Activated CD4-positive, alpha-beta memory T cell treated with anti-CD3 and anti-CD28 coated beads for 36 hours (primary cell): ENCODE measurements at places on chromosomes 3 and 15. TPM values are rescaled to one million over a fixed set of nuclear protein-coding genes. Genes with fewer than 3 reads are reported as not detected.
A peak's percentile ranks its signal among the peaks of the same experiment; 100 is the strongest.

DNA sequence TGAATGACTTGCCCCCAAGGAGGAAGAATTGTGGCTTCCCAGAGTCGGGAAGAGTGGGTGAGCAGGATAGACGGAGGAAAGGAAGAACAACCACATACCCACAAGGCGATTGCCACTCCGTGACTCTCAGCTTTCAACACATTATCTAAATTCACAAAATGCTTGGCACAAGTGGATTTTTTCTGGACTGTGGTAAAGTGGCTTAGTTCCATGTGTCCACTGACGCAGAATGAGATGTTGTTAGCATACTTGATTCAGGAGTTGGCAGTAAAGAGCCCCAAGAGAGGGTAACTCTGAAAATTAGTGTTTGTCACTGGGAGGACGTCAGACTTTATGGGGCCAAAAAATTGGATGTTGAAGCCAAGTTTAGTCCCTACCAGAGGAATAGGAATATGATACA is 198.8 kb upstream of the CTNNB1 start:
- no peak overlapping the region for H3K4me3 ChIP-seq
- H3K27ac ChIP-seq, result no peak overlapping the region
- DNase-seq, result no peak
- H3K4me1 ChIP-seq, result peaks cover 7% of the 10 kb centered on the region
- H3K27me3 ChIP-seq, result peaks cover 3% of the 10 kb centered on the region
- no peaks in the 10 kb centered on the region for H3K36me3 ChIP-seq

DNA sequence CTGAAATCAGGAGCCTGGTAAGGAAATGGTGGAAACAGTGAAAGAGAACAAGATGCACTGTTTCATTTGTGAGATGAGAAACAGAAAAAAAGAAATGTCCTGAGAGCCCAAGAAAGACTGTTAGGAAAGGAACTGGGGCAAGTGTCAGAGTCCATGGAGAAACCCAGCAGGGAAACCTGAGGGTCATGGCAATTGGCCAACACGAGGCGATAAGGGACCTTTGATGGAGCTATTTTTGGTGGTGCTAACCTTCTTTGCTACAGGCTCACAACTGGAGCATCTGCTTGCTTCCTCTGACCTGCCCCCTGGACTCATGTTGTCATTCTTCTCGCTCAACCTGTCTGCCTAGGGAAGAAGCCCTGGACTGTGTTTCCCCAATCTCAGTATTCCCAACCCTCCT is 4.2 kb upstream of the TMEM41A start:
- H3K27ac ChIP-seq, result no peak overlapping the region
- DNase-seq, result no peak
- H3K4me3 ChIP-seq, result no peak overlapping the region
- no peaks in the 10 kb centered on the region for H3K36me3 ChIP-seq
- peaks cover 5% of the 10 kb centered on the region for H3K27me3 ChIP-seq

DNA sequence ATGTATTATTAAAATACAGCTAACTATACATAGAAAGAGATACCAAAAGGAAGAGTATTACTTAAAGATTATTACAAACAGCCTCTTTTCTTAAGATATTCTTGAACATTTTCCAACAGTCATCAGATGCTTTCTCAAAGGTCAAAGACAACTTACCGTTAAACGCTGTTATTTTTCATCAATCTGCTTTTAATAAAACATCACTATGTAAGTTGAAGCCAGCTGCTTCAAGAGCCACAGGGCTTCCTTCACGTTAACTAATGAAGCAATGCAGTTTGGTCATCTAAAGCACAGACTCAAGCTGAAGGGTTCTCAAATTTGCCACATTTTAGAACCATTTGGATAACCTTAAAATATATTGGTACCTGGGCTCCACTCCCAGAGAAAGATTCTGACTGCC is 578.8 kb downstream of the ROBO2 start:
- H3K4me3 ChIP-seq, result no peak overlapping the region
- H3K27ac ChIP-seq, result no peak overlapping the region
- H3K27me3 ChIP-seq, result no peaks in the 10 kb centered on the region
- no peak for DNase-seq
- H3K36me3 ChIP-seq, result no peaks in the 10 kb centered on the region
- H3K4me1 ChIP-seq, result no peaks in the 10 kb centered on the region

- no peak overlapping the region for H3K27ac ChIP-seq
- no peak overlapping the region for H3K4me3 ChIP-seq
- peaks cover 21% of the 10 kb centered on the region for H3K4me1 ChIP-seq
- peak; percentile 49 for DNase-seq
- H3K27me3 ChIP-seq, result no peaks in the 10 kb centered on the region
- no peaks in the 10 kb centered on the region for H3K36me3 ChIP-seq
Measured at GRCh38 chr3:112097378-112097777, 11.2 kb downstream of the C3orf52 start.

- no peak overlapping the region for H3K4me3 ChIP-seq
- no peaks in the 10 kb centered on the region for H3K36me3 ChIP-seq
- H3K27me3 ChIP-seq, result peaks cover 1% of the 10 kb centered on the region
- no peaks in the 10 kb centered on the region for H3K4me1 ChIP-seq
- H3K27ac ChIP-seq, result no peak overlapping the region
Measured at GRCh38 chr3:14765060-14765400, 53.7 kb upstream of the FGD5 start.

- H3K27ac ChIP-seq, result no peak overlapping the region
- H3K36me3 ChIP-seq, result no peaks in the 10 kb centered on the region
- no peaks in the 10 kb centered on the region for H3K27me3 ChIP-seq
- H3K4me3 ChIP-seq, result no peak overlapping the region
- no peak for DNase-seq
Measured at GRCh38 chr3:109728861-109729494, 391.6 kb upstream of the DPPA4 start.

DNA sequence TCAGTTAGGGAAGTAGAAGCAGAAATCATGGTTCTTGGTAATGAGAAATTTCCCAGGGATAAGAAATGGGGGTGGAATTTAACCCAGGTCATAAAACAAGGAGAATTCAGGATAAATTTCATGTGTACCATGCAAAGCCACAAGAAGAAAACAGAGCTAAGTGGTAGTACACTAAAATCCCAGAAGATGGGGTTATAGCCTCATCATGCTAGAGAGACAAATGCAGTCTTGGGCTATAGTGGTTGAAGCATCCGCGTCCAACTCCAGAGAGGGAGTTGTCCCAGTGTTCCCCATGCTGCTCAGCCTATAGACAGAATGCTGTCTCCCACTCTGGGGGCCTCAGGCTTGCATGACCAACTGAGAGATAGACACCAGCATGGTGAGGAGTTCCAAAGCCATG is 36.2 kb upstream of the CLRN1 start:
- H3K4me1 ChIP-seq, result no peaks in the 10 kb centered on the region
- no peak for DNase-seq
- no peak overlapping the region for H3K27ac ChIP-seq
- peaks cover 5% of the 10 kb centered on the region for H3K27me3 ChIP-seq

DNA sequence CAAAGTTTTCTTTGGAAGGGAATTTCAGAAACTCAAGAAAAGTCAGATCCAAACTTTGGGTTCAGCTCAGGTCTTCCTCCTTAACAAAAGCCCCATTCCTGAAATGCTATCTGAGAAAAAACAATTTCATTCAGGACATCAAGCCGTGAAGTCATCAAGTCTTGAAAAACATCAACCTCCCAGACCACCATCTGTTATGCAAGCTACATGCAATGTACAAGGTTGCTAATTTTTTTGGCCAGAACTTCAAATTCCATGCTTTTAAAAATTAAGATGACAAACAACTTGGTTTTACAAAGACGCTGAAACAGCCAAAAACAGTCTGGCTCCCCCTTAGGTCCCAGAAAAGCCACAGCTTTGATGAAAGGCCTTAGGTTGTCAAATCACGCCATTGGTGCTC is 53.9 kb upstream of the WNT5A start:
- no peak for DNase-seq
- no peak overlapping the region for H3K4me3 ChIP-seq
- H3K27ac ChIP-seq, result no peak overlapping the region
- no peaks in the 10 kb centered on the region for H3K4me1 ChIP-seq
- H3K36me3 ChIP-seq, result no peaks in the 10 kb centered on the region
- H3K27me3 ChIP-seq, result no peaks in the 10 kb centered on the region

GRCh38 chr3:188955919-188956318 is 215.9 kb upstream of the TPRG1 start:
- peaks cover 19% of the 10 kb centered on the region for H3K4me1 ChIP-seq
- no peaks in the 10 kb centered on the region for H3K36me3 ChIP-seq
- no peak overlapping the region for H3K27ac ChIP-seq

- H3K27me3 ChIP-seq, result no peaks in the 10 kb centered on the region
- H3K4me1 ChIP-seq, result peaks cover 1% of the 10 kb centered on the region
- DNase-seq, result no peak
- H3K4me3 ChIP-seq, result no peak overlapping the region
Measured at GRCh38 chr3:4709341-4709740, 216.2 kb downstream of the ITPR1 start.

- no peak overlapping the region for H3K4me3 ChIP-seq
- H3K27ac ChIP-seq, result no peak overlapping the region
- H3K27me3 ChIP-seq, result no peaks in the 10 kb centered on the region
Measured at GRCh38 chr15:35605764-35606449, 59.9 kb upstream of the DPH6 start.

DNA sequence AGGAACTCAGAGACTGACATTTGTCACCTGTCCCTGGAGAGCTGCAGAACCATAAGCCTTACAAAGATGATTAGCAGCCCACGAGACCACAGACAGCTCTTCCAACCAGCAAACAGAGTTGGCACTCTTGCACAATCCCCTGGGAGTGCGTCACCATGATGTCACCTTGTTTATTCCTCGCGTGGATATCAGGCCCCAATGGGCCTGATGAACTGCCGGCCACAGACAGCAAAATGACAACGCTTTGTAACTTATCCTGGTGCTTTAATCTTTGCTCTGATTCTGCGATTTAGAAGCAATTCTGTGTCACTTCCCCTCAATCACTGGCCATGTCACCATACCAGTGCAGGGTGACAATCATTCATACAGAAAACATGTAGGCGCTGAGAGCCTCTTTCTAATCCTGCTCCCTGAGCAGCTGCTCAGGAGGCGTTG is 89.2 kb downstream of the TAMM41 start:
- H3K36me3 ChIP-seq, result no peaks in the 10 kb centered on the region
- DNase-seq, result peak; percentile 20
- no peak overlapping the region for H3K4me3 ChIP-seq
- no peaks in the 10 kb centered on the region for H3K4me1 ChIP-seq

- peak overlapping the region; percentile 85 for H3K27ac ChIP-seq
- no peaks in the 10 kb centered on the region for H3K27me3 ChIP-seq
- no peak for DNase-seq
- H3K36me3 ChIP-seq, result peaks cover 2% of the 10 kb centered on the region
Measured at GRCh38 chr3:134249296-134249841, 1.3 kb downstream of the RYK start.

GRCh38 chr3:113536627-113537101 is 4.3 kb downstream of the SIDT1 start:
- H3K4me1 ChIP-seq, result peaks cover 42% of the 10 kb centered on the region
- H3K27ac ChIP-seq, result no peak overlapping the region
- H3K27me3 ChIP-seq, result no peaks in the 10 kb centered on the region
- no peak for DNase-seq
- peaks cover 4% of the 10 kb centered on the region for H3K36me3 ChIP-seq
- H3K4me3 ChIP-seq, result no peak overlapping the region

GRCh38 chr15:31301673-31301990 is 25.0 kb upstream of the KLF13 start:
- DNase-seq, result no peak
- no peaks in the 10 kb centered on the region for H3K36me3 ChIP-seq
- H3K4me3 ChIP-seq, result no peak overlapping the region
- H3K27ac ChIP-seq, result no peak overlapping the region
- H3K4me1 ChIP-seq, result peaks cover 13% of the 10 kb centered on the region

GRCh38 chr3:42524751-42525150 is 22.3 kb downstream of the VIPR1 start:
- H3K36me3 ChIP-seq, result peaks cover 3% of the 10 kb centered on the region
- H3K27ac ChIP-seq, result no peak overlapping the region
- no peaks in the 10 kb centered on the region for H3K27me3 ChIP-seq
- no peak for DNase-seq
- H3K4me3 ChIP-seq, result no peak overlapping the region
- H3K4me1 ChIP-seq, result peaks cover 52% of the 10 kb centered on the region

GRCh38 chr3:71391361-71391760 is 192.2 kb downstream of the FOXP1 start:
- H3K4me3 ChIP-seq, result no peak overlapping the region
- peaks cover 5% of the 10 kb centered on the region for H3K36me3 ChIP-seq
- peaks cover 2% of the 10 kb centered on the region for H3K27me3 ChIP-seq
- H3K27ac ChIP-seq, result peak overlapping the region; percentile 77
- no peak for DNase-seq

- peaks cover 24% of the 10 kb centered on the region for H3K4me1 ChIP-seq
- peaks cover 71% of the 10 kb centered on the region for H3K27me3 ChIP-seq
- H3K4me3 ChIP-seq, result peak overlapping the region; percentile 25
Measured at GRCh38 chr3:147413686-147414389, 4.7 kb downstream of the ZIC1 start.

- H3K4me1 ChIP-seq, result peaks cover 7% of the 10 kb centered on the region
- no peaks in the 10 kb centered on the region for H3K36me3 ChIP-seq
- peaks cover 21% of the 10 kb centered on the region for H3K27me3 ChIP-seq
- H3K27ac ChIP-seq, result no peak overlapping the region
- no peak overlapping the region for H3K4me3 ChIP-seq
Measured at GRCh38 chr15:100762913-100763834, 116.5 kb upstream of the ALDH1A3 start.

GRCh38 chr15:43105077-43105736 is 631 bp downstream of the UBR1 start:
- H3K36me3 ChIP-seq, result peaks cover 31% of the 10 kb centered on the region
- peak; percentile 42 for DNase-seq
- H3K4me1 ChIP-seq, result peaks cover 43% of the 10 kb centered on the region
- H3K4me3 ChIP-seq, result peak overlapping the region; percentile 89

- no peak for DNase-seq
- no peaks in the 10 kb centered on the region for H3K27me3 ChIP-seq
- H3K27ac ChIP-seq, result no peak overlapping the region
- H3K36me3 ChIP-seq, result peaks cover 24% of the 10 kb centered on the region
Measured at GRCh38 chr15:42354824-42355223, 4.5 kb upstream of the CAPN3 start.

- H3K27me3 ChIP-seq, result no peaks in the 10 kb centered on the region
- no peak overlapping the region for H3K27ac ChIP-seq
- H3K4me3 ChIP-seq, result no peak overlapping the region
- DNase-seq, result no peak
- no peaks in the 10 kb centered on the region for H3K4me1 ChIP-seq
Measured at GRCh38 chr15:97567411-97567810, 393.1 kb upstream of the ARRDC4 start.

DNA sequence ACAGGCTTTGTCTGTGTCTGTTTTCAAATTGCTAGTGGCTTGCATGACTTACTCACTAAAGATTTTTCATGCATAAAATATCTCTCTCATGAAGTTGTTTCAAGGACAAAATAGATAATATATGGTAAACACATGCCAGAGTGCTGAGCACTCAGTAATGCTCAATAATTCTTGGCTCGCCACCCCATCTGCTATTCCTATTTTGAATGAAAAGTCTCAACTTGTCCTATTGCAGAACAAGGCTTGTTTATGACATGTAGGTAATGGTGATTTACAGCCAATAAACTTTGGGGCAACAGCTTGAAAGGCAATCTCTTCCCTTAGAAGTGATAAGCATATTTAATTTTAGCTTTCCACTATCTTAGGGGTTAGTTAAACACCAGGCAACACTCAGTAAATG is 789.0 kb upstream of the ROBO1 start:
- no peaks in the 10 kb centered on the region for H3K27me3 ChIP-seq
- DNase-seq, result no peak
- no peak overlapping the region for H3K27ac ChIP-seq
- H3K36me3 ChIP-seq, result no peaks in the 10 kb centered on the region
- no peak overlapping the region for H3K4me3 ChIP-seq

SLC22A14 gene
- total RNA-seq, result not detected

CCPG1 gene
- 16.5 TPM for total RNA-seq

APOD gene
- 0.59 TPM for total RNA-seq

FBLN2 gene
- not detected for total RNA-seq

ALDH1A3 gene
- total RNA-seq, result not detected

SI gene
- not detected for total RNA-seq

MORC1 gene
- total RNA-seq, result not detected

IP6K1 gene
- 29.3 TPM for total RNA-seq
